ENCODE measurements at places on chromosomes 7 and 10.

- no peak for DNase-seq
These were observed 2.3 kb downstream of the COA1 start for GRCh38 chr7:43727003-43727402.

DNA sequence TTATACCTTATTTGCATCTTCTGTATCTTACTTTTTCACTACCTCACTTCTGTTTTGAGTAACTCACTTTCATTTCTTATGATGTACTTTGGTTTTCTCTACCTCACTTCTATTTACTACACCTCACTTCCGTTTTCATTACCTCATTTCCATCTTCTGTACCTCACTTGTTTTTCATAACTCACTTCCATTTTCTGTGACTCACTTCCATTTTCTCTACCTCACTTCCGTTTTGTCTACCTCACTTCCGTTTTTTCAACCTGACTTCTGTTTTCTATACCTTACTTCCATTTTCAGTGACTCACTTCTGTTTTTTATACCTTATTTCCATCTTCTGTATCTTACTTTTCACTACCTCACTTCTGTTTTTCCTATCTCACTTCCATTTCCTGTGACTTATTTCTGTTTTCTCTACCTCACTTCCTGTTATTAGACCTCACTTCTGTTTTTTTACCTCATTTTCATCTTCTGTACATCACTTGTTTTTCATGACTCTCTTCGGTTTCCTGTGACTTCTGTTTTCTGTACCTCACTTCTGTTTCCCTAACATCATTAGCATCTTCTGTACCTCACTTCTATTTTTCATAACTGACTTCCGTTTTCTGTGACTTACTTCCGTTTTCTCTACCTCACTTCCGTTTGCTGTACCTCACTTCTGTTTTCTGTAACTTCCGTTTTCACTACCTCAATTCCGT is 493.1 kb upstream of the AKR1E2 start:
- peak; percentile 39 for DNase-seq

- DNase-seq = no peak
These were observed 279.7 kb downstream of the CCSER2 start for GRCh38 chr10:84608126-84608525.

DNA sequence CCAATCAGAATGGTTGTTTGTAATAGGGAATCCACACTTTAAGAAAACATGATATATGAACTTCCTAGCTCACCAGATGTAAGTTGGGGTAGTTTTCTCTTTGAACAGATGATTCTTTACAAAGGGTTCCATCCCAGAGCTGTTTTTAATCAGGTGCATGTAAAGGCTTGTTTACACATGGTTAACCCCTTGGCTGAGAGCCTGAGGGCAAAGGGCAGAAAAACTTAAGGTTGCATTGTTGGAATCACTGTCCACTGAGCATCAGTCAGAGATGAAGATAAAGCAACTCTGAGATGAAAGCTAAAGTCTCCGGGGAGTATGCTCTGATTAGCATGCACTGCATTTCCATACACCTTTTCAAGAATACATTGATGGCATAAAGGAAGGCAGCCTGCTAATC is 518.2 kb downstream of the SORCS3 start:
- DNase-seq = no peak

DNA sequence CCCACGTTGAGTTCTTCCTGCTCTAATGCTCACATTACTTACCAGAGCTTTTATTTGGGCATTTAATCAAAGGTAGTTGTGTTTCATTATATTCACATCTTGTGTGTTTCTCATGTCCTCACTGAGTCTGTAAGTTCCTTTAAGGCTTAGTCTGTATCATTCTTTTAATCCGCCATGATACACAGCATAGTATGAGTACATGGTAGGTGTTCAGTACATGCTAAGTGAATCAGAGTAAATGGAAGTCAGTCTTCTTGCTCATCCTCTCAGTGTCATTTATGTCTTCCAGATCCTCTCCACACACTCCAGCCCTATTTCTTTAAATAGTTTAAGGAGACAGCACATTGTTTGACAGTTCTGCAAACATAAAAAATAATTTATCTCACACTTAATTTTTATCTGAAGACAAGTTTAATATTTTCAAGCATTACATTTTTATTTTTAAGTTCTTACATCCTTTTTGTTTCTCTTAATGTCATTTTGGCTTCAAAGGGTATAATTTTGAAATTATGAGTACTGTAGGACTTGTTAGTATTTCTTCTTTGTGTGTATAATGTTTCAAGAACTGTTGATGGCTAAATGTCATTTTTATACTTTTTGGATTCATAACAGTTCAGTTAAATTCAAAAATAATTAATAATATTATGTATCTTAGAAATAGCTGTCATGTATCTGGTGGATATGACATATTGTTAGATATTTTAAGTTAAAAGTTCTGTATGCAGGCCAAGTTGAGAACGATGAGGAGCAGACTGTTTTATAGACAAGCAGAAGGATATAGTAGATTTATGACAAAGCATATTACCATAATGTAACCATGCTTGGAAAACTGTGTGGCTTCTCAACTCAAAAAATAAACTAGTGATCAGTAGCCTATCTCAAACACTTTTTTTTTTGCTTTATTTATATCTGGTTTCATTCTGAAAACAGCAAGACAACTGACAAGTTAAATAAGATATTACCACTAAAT is 342.7 kb downstream of the LRMDA start:
- DNase-seq = no peak

GRCh38 chr10:53123311-53123710 is 350.7 kb upstream of the MBL2 start:
- no peak for DNase-seq

- no peak for DNase-seq
These were observed at the start of gene GSDME for GRCh38 chr7:24757353-24758275. TSS of gene GSDME (minus strand) at chr7:24757464. CDS start at chr7:24749774, 7,690 bp downstream.

DNA sequence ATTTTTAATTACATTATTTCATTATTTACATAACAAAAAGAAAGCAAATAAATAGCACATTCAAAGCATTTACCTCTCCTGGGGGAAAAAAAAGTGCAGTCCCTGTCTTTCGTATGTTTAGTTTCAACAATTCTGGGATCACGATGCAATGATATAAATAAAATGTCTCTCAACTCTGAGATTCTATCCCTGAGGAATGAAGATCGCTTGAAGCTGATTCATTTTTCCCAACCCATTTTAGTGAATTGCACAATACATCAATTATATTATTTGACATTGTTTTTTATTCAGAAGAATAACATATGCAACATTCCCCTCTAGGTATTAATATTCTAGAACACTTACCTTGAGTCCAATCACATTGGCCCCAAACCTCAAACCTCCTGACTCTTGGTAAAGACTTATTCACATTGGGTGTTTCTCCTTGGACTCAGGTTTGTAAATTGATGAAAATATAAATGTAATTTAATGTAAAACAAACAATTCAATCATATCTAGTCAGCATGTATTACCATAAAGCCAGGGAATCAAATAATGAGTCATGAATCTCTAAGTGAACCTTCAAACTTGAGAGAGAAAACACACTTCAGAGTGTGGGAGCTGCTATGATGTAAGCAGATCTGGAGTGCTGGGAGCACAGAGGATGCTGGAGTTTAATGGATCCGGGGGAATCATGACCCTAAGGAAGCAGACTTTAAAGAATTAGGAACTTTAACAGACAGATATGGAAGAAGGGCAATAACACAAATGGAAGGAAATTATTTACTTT is 5.3 kb upstream of the SCIN start:
- no peak for DNase-seq

- DNase-seq = no peak
These were observed 297.0 kb downstream of the PHTF2 start for GRCh38 chr7:78095549-78095948.

DNA sequence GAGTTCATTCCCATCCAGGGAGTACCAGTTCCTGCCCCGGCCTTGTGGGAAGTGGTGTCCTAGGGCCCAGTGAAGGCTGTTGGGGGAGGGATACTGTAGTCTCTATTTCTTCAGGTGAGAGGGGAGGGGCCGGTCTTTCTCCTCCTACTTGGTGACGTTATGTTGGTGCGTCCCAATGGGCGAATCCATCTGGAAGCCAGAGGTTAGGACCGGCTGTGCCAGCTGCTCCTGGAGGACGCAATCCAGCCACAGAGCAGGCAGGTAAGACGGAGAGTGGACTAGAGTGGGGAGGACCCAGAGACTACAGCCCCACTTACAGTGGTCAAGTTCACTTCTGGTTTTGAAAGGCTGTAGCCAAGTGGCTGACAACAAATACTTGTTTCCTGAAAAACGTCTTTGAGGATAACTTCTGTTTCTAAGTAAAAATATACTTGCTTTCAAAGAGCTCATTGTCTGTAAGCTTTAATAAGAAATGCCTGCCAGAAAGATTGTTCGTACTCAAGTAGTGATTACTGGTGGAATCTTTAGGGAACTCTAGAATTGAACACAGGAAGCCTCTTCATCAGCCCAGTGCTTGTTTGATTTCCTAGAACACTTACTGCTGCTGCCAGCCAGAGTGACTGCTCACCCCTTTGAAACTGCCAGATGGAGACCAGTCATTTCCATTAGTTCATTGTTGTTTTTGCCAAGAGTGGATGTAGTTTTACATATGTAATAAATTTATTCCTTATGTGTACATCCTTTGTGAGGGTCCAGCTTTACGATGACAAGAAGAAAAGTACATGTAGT is 25.4 kb downstream of the RBM33 start:
- DNase-seq = no peak
